PC-3 (cell line): ENCODE measurements at places on chromosomes 1 and 21. TPM values are rescaled to one million over a fixed set of nuclear protein-coding genes. Genes with fewer than 3 reads are reported as not detected.

DNA sequence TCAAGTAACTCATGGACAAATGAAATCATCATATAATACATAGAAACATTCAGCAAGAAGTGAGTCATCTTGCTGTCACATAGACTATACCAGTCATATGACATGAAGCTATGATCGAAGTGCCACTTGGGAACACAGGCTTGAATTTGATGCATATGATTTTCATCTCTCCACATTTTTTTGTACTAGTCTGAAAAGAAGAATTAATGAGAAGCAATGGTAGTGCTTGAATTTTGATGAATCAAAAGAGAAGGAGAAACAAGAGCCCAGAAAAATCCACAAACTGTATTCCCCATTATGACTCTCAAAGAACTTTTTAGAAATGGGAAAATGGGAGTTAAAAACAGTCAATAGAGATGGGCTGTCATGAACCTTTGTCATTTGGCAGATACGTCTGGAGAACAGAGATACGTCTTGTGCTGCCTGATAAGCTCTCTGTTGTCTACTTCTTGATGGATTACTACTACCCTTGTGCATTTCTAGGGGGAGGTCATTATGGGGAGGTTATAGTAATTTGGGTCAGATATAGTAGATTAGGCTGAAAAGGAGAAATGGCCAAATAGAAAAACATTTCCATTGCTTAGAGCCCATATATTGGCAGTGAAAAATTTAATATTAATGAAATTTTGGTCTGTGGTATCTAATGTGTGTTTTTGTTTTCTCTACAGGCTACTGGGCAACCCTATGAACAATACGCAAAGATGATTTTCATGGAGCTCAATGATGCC is 8.0 kb upstream of the LEPR start:
- H3K4me1 ChIP-seq = peaks cover 8% of the 10 kb centered on the region; the same call in 1 of the 2 replicates
- no peaks in the 10 kb centered on the region for H3K36me3 ChIP-seq
- H3K4me3 ChIP-seq = no peak overlapping the region
- H3K27me3 ChIP-seq = no peaks in the 10 kb centered on the region
- H3K27ac ChIP-seq = no peak overlapping the region

GRCh38 chr1:94236630-94237290 is 624 bp downstream of the ARHGAP29 start:
- peak overlapping the region; percentile 77 for H3K27ac ChIP-seq
- H3K27me3 ChIP-seq = no peaks in the 10 kb centered on the region
- H3K36me3 ChIP-seq = peaks cover 38% of the 10 kb centered on the region
- H3K4me1 ChIP-seq = peaks cover 65% of the 10 kb centered on the region

TNFAIP8L2 gene
- total RNA-seq = not detected in 2 replicates

- H3K4me3 ChIP-seq = no peak overlapping the region
- DNase-seq = no peak
- H3K27ac ChIP-seq = no peak overlapping the region
- H3K4me1 ChIP-seq = peaks cover 33% of the 10 kb centered on the region
- H3K36me3 ChIP-seq = no peaks in the 10 kb centered on the region
Observed at GRCh38 chr1:218456444-218456843, 111.3 kb downstream of the TGFB2 start.

FAM78B gene
- 0.12 and 0.26 TPM in 2 replicates for total RNA-seq

DNA sequence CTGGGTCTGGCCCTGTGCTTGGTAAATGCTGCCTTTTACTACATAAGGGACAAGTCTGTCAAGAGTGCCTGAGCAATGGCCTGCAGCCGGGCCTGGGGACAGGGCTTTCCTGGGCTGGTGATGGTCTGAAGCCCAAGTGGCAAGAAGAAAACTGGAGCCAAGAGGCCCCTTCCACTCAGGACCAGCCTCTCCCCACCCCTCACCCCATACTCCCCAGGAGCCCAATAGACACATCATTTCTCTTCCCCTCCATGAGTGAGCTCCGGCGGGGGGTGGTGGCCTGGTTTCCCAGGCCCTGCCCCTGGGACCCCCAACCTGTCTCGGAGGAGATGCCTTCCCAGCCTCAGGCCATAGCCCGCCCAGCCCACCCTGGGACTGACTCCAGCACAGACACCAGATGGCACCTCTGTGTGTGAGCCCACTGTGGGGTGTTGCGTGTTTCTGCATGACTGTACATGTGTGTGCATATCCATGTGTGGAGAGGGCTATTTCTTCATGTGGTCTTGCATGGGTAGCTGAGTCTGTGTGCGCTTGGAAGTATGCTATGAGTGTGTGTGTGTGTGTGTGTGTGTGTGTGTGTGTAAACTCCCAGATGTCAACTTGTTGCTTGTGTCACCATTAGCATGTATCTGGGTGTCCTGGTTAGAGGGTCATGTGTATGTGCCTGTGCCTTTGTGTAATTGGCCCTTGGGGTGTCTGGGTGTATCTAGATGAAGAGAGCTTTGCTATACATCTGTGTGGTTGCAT is 14.3 kb upstream of the LRP8 start:
- H3K4me1 ChIP-seq = no peaks in the 10 kb centered on the region
- no peaks in the 10 kb centered on the region for H3K36me3 ChIP-seq
- H3K4me3 ChIP-seq = no peak overlapping the region
- no peak overlapping the region for H3K27ac ChIP-seq
- H3K27me3 ChIP-seq = no peaks in the 10 kb centered on the region
- no peak for DNase-seq

DNA sequence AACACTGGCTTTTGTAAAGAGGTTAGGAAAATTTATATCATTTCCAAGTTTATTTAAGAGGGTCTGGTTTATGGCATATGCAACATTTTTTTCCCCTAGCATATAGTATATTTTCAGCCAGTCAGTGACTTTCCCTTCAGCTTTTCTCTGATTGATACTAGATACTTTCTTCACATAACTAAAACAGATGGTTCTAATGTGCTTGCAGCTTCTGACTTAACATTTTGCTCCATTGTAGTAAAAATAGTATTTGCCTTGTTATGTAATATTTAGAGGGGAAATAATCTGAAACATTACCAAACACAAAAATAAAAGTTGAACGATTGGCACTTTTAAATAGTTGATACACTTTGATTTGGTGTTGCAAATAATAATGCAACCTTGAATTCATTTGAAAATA is 191.7 kb downstream of the GPR52 start:
- H3K4me1 ChIP-seq = no peaks in the 10 kb centered on the region
- no peak for DNase-seq
- no peak overlapping the region for H3K4me3 ChIP-seq
- H3K27ac ChIP-seq = no peak overlapping the region
- H3K36me3 ChIP-seq = no peaks in the 10 kb centered on the region
- H3K27me3 ChIP-seq = no peaks in the 10 kb centered on the region

IQGAP3 gene
- 54.3 and 77.3 TPM in 2 replicates for total RNA-seq

GRCh38 chr1:209646558-209646957 is 5.7 kb downstream of the LAMB3 start:
- H3K36me3 ChIP-seq = peaks cover 87% of the 10 kb centered on the region
- H3K27ac ChIP-seq = peak overlapping the region; percentile 38
- peak; percentile 56 for DNase-seq

KCNA3 gene
- not detected in 2 replicates for total RNA-seq

GRCh38 chr1:31704271-31705079 is 658 bp upstream of the COL16A1 start:
- peaks cover 48% of the 10 kb centered on the region for H3K4me1 ChIP-seq
- peak; percentile 37 for DNase-seq
- H3K27ac ChIP-seq = no peak overlapping the region

DNA sequence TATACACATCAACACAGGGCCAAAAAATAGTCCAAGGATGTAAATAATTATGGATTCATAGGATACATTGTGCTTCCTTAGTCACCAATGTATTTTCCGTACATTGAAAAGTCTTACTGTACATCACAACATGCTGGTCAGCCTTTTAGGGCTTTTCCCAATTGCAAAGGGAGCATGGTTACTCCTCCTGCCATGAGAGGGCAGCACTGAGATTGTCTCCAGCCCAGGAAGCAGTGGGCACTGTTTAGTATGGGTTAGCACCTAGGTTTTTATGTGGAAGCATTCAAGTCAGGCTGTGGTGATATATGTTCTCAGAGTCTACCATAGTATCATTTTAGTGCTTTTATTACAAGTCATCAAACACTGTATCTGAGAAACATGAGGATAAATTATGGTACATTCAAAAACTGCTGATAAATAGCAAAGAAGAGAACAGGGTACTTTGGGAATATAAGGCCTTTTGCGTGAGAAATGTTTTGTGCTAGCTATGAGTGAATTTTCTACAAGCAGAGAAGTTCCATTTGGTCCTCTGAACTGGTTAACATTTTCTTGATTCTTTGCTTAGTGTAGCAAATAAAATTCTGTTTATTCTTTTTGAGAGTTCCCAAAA is 34.0 kb downstream of the ST6GALNAC5 start:
- no peak overlapping the region for H3K4me3 ChIP-seq
- H3K36me3 ChIP-seq = no peaks in the 10 kb centered on the region
- H3K27ac ChIP-seq = no peak overlapping the region
- H3K4me1 ChIP-seq = no peaks in the 10 kb centered on the region

SSR2 gene
- total RNA-seq = 282 and 293 TPM in 2 replicates

GOLT1A gene
- 4.9 and 13.3 TPM in 2 replicates for total RNA-seq

DNA sequence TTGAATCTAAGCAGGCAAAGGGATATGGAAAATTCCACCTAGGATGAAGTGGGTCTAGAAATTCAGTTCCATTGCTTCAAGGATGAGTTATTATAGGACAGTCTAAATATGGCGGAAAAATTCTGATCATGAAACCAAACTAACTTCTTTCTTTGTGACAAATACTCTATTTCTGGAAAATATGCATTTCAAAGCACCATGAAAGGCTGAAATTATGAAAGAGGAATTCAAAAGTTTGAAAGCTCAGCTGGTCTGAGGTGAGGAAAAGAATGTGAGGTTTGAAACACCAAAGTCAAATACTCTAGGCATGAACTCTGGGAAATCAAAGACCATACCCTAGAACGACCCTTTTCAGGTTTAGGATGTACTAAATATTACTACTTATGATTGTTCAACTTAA is 36.4 kb upstream of the COL11A1 start:
- H3K4me1 ChIP-seq = no peaks in the 10 kb centered on the region
- no peaks in the 10 kb centered on the region for H3K36me3 ChIP-seq
- H3K27ac ChIP-seq = no peak overlapping the region
- H3K4me3 ChIP-seq = no peak overlapping the region
- peaks cover 7% of the 10 kb centered on the region; the same call in 1 of the 2 replicates for H3K27me3 ChIP-seq

DNA sequence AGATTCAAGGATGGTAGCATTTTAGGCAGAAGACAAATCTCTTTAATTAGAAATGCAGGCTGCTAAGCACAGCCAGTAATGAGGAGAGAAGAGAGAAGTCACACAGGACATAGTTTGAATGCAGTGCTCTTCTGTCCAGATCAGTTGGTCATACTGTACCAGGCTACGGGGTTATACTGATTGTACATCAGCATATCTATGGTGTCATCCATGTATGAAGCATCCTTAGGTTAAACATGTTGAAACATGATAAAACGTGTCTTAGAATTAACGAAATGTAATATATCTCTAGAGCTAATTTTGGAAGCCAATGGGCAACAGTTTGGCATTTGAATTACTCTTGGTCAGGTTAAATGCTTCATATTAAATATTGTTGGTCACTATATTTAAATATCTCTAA is 199.1 kb downstream of the RYR2 start:
- H3K27ac ChIP-seq = no peak overlapping the region
- H3K4me3 ChIP-seq = no peak overlapping the region
- DNase-seq = no peak
- H3K4me1 ChIP-seq = no peaks in the 10 kb centered on the region
- H3K36me3 ChIP-seq = no peaks in the 10 kb centered on the region

DNA sequence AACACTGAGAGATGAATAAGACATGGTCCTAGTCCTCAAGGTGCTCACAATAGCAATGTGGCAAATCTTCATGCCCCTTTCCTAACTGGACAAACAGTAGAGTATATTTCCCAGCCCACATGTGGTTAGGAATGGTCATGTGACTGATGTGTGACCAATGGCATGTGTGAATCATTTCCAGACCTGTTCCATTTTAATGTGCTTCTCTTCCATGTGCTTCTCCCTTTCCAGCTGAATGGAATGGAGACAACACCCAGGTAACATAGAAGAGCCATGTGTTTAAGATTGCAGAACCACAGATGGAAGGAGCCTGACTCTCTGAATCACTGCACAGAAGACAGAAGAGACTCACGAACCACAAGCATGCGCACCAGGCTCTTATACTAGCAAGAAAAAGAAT is 409.9 kb upstream of the NFIA start:
- DNase-seq = no peak
- H3K4me3 ChIP-seq = no peak overlapping the region
- no peak overlapping the region for H3K27ac ChIP-seq
- no peaks in the 10 kb centered on the region for H3K4me1 ChIP-seq

CD84 gene
- total RNA-seq = not detected in 2 replicates

GRCh38 chr1:178713259-178713658 is 11.8 kb upstream of the RALGPS2 start:
- no peaks in the 10 kb centered on the region for H3K4me1 ChIP-seq
- DNase-seq = no peak
- H3K27ac ChIP-seq = no peak overlapping the region
- no peak overlapping the region for H3K4me3 ChIP-seq
- no peaks in the 10 kb centered on the region for H3K36me3 ChIP-seq

GRCh38 chr1:39732730-39733129 is 6.0 kb upstream of the PPIE start:
- H3K4me1 ChIP-seq = peaks cover 3% of the 10 kb centered on the region; the same call in 1 of the 2 replicates
- 0 out of 2 replicates have a peak, but pooled peaks cover 11% of the 10 kb centered on the region for H3K27me3 ChIP-seq
- no peak for DNase-seq

HSD3B2 gene
- total RNA-seq = not detected in 2 replicates

- H3K36me3 ChIP-seq = no peaks in the 10 kb centered on the region
- no peak overlapping the region for H3K4me3 ChIP-seq
- H3K27me3 ChIP-seq = no peaks in the 10 kb centered on the region
Observed at GRCh38 chr1:160376525-160377131, 9.8 kb downstream of the NHLH1 start.

DNA sequence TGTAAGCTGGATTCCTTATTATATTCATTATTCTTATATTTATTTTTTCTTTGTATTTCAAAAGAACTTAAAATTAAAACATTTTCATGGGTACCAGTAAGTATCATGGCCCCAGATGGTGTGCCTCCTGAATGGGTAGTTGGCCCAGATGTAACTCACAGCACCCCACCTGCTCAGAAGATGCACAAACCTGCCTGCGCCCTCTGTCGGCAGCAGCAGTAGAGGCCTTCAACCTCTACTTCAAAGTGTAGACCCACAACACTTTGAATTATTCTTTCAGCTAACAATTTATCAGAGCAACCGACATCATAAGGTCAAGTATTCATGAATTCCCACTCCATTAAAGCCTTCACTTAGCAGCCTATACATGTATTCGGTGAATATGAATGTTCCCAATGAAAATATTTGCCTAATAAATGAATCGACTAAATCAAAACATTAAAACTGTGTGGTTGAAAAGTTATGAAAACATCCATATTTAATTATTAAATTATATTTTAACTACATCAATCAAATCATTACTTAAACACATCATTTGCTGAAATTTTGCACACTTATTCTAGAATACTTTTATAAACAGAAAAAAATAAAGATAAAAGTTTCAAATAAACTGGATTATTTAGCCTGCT is 25.4 kb downstream of the PIGM start:
- H3K4me3 ChIP-seq = no peak overlapping the region
- H3K36me3 ChIP-seq = no peaks in the 10 kb centered on the region

PIGP gene
- total RNA-seq = 17.1 and 20.1 TPM in 2 replicates

DNA sequence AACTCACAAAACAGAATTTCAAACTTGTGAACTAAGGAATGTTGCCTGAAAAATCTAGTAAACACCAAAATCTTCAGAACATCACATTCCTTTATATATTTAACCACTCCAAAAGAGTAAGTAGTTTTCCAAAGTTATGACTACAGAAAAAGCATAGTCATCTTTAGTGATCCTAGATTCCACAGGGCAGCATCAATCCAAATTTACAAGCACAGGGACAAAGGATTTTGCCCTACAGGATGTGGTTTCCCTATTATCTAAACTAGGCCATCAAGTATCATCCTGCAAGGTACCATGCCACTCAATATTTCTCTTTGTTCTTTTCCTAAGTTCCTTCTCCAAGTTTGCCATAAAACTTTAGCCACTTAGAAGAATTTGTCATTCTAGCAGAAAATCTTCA is 33.0 kb downstream of the COP1 start:
- H3K27ac ChIP-seq = no peak overlapping the region
- DNase-seq = no peak
- peaks cover 5% of the 10 kb centered on the region for H3K36me3 ChIP-seq
- no peak overlapping the region for H3K4me3 ChIP-seq
- no peaks in the 10 kb centered on the region for H3K4me1 ChIP-seq

NFASC gene
- 1.6 and 4.6 TPM in 2 replicates for total RNA-seq
